Anterior cingulate cortex (tissue), 58 donors: ENCODE measurements at places on chromosomes 6 and 20.
A peak's percentile ranks its signal among the peaks of the same experiment; 100 is the strongest.

DNA sequence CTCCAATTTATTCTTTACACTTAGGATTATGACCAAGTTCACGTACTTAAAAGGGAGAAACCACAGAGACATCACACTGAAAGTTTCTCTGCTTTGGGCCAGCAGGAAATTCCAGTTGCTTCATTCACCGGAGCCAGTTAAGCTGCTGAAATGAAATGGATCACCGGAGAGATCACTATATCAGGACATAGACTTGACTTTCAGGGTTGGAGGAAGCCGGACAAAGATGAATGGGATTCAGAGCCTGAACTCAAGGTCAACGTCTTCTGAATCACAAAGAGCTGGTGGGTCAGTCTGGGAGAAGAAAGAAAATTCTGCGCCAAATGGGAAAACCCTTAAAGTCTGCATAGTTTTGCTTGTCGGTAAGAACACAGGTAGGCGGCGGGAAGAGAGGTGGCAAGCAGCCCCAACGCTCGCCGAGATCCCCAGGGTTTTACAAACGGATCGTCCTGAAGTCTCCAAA is 81.9 kb upstream of the CCDC28A start:
- no peak for DNase-seq

DNA sequence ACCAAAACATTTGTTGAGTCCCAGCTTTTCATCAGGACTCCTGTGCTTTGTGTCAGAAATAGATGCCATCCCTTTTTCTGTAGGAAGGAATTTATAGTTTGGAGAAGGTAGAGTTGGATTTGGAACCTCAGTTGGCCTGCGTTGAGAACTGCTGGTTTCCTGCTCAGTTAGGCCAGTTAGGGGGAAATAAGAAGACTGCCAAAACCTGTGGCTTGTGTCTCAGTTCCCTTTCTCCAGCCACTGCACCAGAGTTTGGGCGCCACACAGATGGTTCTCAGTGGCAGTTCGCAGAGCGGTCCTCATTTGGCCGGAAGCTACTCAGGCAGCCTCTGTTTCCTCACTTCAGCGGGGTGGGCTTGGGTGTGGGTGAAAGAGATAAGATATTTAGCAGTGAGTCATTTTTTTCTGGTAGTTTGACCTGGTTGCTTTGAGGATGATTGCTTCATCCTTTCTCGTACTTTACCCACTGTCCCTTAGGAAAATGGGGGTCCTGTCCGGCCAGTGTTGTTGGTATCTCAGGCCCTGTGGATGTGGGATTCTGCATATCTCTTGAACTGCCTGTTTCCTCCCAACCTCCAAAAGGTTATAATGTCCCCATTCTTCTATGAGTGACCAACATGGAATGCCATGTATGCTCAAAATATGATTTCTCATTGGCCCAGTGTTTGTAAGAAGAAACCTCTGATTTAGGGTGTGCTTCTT is 53.7 kb downstream of the JARID2 start:
- peak; percentile 16 for DNase-seq

- no peak for DNase-seq
Observed at GRCh38 chr20:52936351-52937340, 35.5 kb upstream of the TSHZ2 start.

- peak; percentile 37 for DNase-seq
Observed at GRCh38 chr6:37029249-37029971, 24.0 kb downstream of the FGD2 start.

DNA sequence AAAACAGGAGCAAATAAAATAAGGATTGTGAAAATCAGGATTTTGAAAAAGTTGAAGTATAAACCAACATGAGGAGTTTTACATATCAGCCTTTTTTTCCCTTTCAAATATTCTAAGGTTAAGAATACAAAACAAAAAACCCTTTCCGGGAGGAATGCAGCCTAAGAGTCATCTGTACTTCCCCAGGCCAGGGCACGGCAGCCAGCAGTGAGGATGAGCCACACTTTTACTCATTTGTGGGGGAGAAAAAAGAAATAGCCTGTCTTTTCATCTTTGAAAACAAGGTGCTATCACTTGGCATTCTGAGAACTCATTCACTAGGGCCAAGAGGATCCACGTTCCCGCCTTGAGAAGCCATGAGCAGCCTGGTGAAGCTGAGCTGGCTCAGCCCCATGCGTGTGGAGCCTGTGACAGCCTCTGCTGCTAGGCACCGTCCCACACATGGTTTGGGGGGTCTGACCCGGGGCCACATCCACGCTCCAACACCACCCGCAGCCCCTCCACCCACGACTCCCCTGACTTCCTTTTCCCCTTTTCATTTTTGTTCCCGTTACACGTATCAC is 11.2 kb downstream of the SLC22A1 start:
- DNase-seq, result no peak

GRCh38 chr20:49781676-49782075 is 31.0 kb upstream of the SLC9A8 start:
- no peak for DNase-seq

GRCh38 chr6:2124260-2124709 is 121.1 kb downstream of the GMDS start:
- DNase-seq, result no peak

DNA sequence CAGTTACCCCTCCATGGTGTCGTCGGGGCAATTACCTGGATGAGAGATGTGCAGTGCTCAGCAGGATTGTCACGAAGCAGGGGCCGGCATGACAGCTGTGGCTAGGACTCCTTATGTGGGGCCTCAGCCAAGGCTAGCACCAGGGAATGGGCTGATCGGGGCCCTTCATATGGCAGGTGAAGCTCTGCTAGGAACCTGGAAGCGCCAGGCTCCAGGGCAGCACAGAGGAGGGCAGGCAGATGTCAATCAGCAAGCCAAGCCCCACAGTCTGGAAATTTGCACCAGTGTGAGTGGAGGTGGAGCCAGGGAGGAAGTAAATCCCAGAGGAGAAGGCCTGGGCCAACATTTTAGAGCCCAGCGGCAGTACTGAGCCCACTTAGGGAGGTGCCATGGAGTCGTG is 21.2 kb downstream of the SYNDIG1 start:
- no peak for DNase-seq

DNA sequence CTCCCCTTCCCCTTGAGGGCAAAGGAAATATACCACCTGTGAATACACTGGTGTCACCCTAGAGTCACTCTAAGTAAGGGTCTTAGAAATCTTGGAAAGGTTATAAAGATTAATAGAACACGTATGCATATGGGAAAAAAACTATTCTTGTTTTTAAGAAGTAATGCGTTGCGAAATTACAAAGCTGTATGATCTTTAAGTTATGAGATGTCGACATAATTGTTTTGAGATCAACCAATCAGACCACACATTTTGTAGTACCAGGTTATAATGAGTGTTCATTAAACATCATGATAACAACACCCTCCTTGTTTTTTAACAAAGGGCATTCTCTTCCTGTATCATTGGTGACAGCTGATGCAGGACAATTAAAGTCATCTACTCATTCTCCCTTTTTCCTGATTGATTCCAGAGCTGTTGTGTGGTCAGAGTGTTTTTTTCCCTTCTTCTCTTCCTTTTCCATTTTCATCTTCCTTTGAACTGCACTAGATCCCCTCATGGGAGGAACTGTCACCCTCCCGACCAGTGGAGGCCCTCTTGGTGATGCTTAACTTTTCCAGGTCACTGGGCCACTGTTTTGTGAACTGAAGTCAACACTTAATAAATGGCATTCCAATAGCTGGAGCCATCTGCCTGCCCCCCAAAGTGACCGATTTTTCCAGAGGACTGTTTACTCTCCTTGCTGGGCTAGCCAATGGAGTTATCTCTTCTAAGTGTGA is 37.0 kb downstream of the PRDM1 start:
- DNase-seq, result no peak

DNA sequence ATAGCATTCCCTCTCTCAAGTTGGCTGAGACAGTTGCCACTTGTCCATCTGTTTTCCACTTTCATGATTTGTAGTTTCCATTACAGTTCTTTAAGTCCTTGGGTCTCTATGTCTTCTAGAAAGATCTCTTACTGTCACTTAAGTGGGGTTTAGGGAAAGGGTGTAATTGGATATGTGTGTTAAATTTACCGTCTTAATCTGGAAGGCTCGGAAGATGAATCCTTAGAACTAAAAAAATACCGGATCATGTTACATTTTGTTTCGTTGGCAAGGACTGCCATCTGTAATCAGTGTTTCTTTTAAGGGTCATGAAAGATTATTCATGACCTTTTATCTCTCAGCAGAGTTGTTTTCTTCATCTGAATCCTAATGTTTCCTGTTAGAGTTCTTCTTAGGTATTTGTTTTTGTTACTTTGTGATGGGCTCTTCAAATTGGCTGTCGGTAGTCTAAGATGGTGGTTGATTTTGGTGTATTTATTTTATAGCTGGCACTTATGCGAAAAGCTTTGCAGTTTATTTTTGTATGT is 21.8 kb upstream of the BTBD3 start:
- DNase-seq, result no peak

- no peak for DNase-seq
Observed at GRCh38 chr20:63216849-63217471, 1.0 kb upstream of the YTHDF1 start.

GRCh38 chr6:137970368-137970767 is 103.3 kb downstream of the TNFAIP3 start:
- DNase-seq, result no peak

DNA sequence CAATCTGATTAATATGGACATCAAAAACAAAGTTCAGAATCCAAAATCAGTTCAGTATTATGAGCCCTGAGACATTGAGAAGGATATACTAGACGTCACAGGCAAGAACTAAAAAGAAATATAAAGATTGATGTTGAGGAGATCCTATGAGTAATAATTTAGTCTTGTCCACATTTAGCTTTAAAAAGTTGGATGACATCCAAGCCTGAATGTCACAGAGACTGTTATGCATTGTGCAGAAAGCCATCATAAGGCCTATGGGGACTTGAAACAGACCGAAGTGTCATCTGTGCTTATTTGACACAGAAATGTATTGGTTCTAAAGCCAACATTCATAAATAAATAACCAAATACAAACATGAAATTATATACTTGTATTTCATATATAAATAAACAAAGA is 581.8 kb upstream of the MMS22L start:
- no peak for DNase-seq
